Left ventricle myocardium inferior (tissue), 1 donor: ENCODE measurements at places on chromosomes 7 and 10. TPM values are rescaled to one million over a fixed set of nuclear protein-coding genes. Genes with fewer than 3 reads are reported as not detected.
A peak's percentile ranks its signal among the peaks of the same experiment; 100 is the strongest.

DNA sequence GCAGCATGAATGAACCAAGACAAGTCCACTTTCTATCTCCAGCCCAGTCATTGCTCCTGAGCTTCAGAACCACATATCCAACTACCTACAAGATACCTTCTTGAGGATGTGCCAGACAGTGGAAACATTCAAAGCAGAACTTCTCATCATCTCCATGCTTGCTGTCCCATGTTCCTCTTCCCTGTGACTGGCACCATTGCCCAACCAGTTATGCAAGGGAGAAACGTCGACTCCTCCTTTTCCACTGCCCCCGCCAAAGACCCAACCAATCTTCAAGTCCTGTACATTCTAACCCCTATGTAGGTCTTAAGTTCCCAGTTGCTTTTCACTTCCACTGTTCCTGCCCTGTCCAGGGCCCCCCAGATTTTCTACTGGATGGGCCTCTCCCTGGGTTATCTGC is 225.7 kb downstream of the RPS24 start:
- H3K27me3 ChIP-seq: no peaks in the 10 kb centered on the region
- DNase-seq: no peak
- H3K36me3 ChIP-seq: no peaks in the 10 kb centered on the region
- H3K4me1 ChIP-seq: peaks cover 19% of the 10 kb centered on the region
- H3K27ac ChIP-seq: no peak overlapping the region

DNA sequence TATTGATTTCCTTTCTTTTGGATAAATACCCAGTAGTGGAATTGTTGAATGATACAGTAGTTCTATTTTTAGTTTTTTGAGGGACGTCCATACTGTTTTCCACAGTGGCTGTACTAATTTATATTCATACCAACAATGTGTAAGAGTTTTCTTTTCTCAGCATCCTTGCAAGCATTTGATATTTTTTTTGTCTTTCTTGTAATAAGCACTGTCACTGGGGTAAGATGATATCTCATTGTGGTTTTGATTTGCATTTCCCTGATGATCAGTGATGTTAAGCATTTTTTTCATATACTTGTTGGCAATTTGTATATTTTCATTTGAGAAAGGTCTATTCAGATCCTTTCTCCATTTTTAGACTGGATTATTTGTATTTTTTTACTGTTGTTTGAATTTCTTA is 308.7 kb downstream of the PTEN start:
- H3K27me3 ChIP-seq: no peaks in the 10 kb centered on the region
- H3K4me3 ChIP-seq: no peak overlapping the region
- no peak overlapping the region for H3K27ac ChIP-seq
- peaks cover 3% of the 10 kb centered on the region for H3K4me1 ChIP-seq
- no peaks in the 10 kb centered on the region for H3K36me3 ChIP-seq
- no peak for DNase-seq

GRCh38 chr7:128033246-128033645 is 2.0 kb upstream of the LRRC4 start:
- no peak for DNase-seq
- no peaks in the 10 kb centered on the region for H3K36me3 ChIP-seq
- H3K27ac ChIP-seq: no peak overlapping the region
- H3K4me3 ChIP-seq: no peak overlapping the region

GRCh38 chr10:84196941-84197340 is 2.6 kb downstream of the CDHR1 start:
- peaks cover 68% of the 10 kb centered on the region for H3K27me3 ChIP-seq
- no peak overlapping the region for H3K4me3 ChIP-seq
- H3K36me3 ChIP-seq: no peaks in the 10 kb centered on the region
- no peak overlapping the region for H3K27ac ChIP-seq

LBX1 gene
- total RNA-seq: not detected

SVOPL gene
- total RNA-seq: not detected

GPR141 gene
- 0.33 TPM for total RNA-seq

OR2A12 gene
- not detected for total RNA-seq

- H3K4me1 ChIP-seq: no peaks in the 10 kb centered on the region
- DNase-seq: no peak
- H3K27me3 ChIP-seq: no peaks in the 10 kb centered on the region
Observed at GRCh38 chr7:111172564-111173257, 81.8 kb downstream of the LRRN3 start.

GRCh38 chr7:12709726-12710502 is 22.5 kb downstream of the ARL4A start:
- H3K27ac ChIP-seq: no peak overlapping the region
- no peak overlapping the region for H3K4me3 ChIP-seq
- H3K36me3 ChIP-seq: no peaks in the 10 kb centered on the region
- peaks cover 3% of the 10 kb centered on the region for H3K4me1 ChIP-seq

DNA sequence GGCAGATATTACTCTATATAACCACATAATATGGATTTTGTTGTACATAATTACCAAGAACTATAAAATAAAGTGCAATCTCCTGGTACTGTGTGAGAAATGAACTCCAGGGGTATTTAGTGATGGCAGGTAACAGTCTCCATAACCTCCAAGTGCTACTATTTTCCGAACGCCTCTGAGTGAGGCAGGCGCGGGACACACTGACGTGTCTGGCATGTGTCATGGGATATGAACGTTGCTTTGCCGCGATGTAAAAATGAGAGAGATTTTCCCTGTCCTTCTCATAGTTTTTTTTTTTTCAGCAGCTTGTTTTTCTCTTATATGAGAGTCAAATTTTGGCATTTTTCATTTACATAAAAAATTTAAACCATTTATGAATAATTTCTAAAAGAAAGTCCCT is 3.6 kb downstream of the ADARB2 start:
- DNase-seq: no peak
- H3K36me3 ChIP-seq: no peaks in the 10 kb centered on the region

- H3K27me3 ChIP-seq: peaks cover 13% of the 10 kb centered on the region
- no peak overlapping the region for H3K4me3 ChIP-seq
- H3K27ac ChIP-seq: peak overlapping the region; percentile 75
- no peaks in the 10 kb centered on the region for H3K36me3 ChIP-seq
- peaks cover 35% of the 10 kb centered on the region for H3K4me1 ChIP-seq
Observed at GRCh38 chr7:130351791-130352090, 7.1 kb downstream of the CPA5 start.

DNA sequence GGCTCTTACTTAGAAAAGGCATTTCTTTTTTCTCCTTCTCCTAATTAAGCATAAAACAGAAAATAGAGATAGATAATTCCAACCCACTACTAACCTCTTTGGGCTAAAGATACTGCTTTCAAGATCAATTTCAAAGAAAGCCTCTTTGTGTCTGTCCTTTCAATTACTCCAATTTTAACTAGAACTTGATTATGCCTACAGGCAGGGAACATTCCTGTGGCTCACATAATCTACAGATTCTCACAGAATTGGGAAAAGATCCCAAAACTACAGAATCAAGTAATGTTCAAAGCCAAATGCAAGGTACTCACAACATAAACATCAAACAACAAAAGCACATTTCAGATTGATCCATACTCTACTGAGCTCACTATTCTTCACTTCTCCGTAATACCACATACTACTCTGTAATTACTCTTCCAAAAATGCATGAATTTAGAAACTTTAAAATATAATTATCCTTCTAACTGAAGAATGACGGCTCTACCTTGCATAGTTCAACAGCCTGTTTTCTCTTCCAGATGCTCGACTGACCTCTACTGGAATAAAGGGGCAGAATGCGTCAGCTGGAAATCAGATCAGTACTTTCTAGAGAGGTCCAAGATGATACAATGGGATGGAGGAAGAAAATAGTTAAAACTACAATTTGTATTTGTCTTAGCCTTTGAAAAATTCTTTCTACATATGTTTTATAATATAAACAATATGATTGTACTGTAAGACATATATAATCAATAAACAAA is 3.9 kb downstream of the MTERF1 start:
- H3K27me3 ChIP-seq: no peaks in the 10 kb centered on the region
- H3K36me3 ChIP-seq: peaks cover 25% of the 10 kb centered on the region
- no peak overlapping the region for H3K4me3 ChIP-seq
- DNase-seq: no peak
- H3K4me1 ChIP-seq: peaks cover 44% of the 10 kb centered on the region
- no peak overlapping the region for H3K27ac ChIP-seq

DNA sequence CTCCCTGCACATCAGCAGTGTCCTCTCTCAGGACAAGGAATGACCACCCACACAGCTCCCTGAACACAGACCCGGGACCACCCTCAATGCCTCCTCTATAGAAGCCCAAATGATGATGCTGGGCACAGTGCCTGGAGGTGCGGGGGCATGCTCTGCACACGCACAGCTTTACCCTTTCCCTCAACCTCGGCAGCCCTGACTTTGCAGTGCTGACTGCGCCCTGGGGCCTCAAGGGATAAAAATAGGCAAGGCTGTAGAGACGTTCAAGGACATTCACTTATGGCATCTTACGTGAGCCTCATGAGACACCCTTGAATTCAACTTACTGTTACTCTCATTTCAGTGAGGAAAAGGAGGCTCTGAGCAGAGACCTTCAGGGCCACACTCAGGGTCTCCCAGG is 521.6 kb upstream of the MGMT start:
- H3K4me3 ChIP-seq: no peak overlapping the region
- no peak for DNase-seq
- H3K27me3 ChIP-seq: peaks cover 4% of the 10 kb centered on the region
- no peaks in the 10 kb centered on the region for H3K36me3 ChIP-seq
- peaks cover 12% of the 10 kb centered on the region for H3K4me1 ChIP-seq

- H3K4me1 ChIP-seq: no peaks in the 10 kb centered on the region
- no peak overlapping the region for H3K4me3 ChIP-seq
- DNase-seq: no peak
- H3K27me3 ChIP-seq: peaks cover 10% of the 10 kb centered on the region
Observed at GRCh38 chr10:11896549-11897200, 73.5 kb downstream of the PROSER2 start.

GRCh38 chr7:134364619-134365037 is 47.9 kb upstream of the SLC35B4 start:
- DNase-seq: no peak
- no peaks in the 10 kb centered on the region for H3K4me1 ChIP-seq
- H3K27ac ChIP-seq: no peak overlapping the region

GRCh38 chr10:28111712-28112111 is 112.8 kb upstream of the ODAD2 start:
- H3K4me1 ChIP-seq: no peaks in the 10 kb centered on the region
- no peak overlapping the region for H3K4me3 ChIP-seq
- DNase-seq: no peak
- H3K36me3 ChIP-seq: no peaks in the 10 kb centered on the region

SOSTDC1 gene
- 0.85 TPM for total RNA-seq

GRCh38 chr10:84665883-84666463 is 337.6 kb downstream of the CCSER2 start:
- H3K36me3 ChIP-seq: no peaks in the 10 kb centered on the region
- no peak for DNase-seq
- no peak overlapping the region for H3K27ac ChIP-seq
- no peak overlapping the region for H3K4me3 ChIP-seq
- H3K27me3 ChIP-seq: peaks cover 31% of the 10 kb centered on the region

- H3K27ac ChIP-seq: no peak overlapping the region
- H3K4me3 ChIP-seq: no peak overlapping the region
- no peaks in the 10 kb centered on the region for H3K27me3 ChIP-seq
- H3K4me1 ChIP-seq: peaks cover 10% of the 10 kb centered on the region
Observed at GRCh38 chr10:15353471-15354017, 17.5 kb downstream of the FAM171A1 start.

DNA sequence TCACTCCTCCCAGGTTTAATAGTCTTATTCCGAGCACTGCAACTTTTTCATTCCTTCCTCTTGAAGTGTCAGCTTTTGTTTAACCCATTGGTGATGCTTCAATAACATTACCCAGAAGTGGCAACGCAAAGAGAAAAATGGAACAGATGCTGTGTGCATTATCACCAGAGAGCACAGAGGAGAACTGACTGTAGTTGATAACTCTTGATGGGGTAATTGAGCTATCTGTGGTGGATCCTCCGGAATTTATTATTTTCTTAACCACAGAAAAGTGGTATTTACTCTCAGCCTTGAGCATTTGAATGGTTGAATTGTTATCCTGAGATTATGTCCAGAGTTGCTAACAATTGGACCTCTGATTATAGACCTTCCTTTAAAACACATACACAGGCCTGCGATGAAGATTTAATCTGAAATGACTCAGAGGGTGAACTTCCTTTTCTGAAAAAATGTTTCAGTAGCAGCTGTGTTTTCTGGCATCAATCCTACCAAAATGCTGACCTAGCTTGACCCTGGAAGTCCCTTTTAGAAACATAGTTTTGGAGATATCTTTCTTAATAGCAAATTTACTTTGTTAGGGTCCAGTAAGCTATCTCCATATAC is 1584.4 kb upstream of the LRRTM3 start:
- H3K4me3 ChIP-seq: no peak overlapping the region
- H3K4me1 ChIP-seq: peaks cover 27% of the 10 kb centered on the region
- no peaks in the 10 kb centered on the region for H3K27me3 ChIP-seq

CALML5 gene
- total RNA-seq: not detected

AKR1C2 gene
- total RNA-seq: 17.5 TPM

DGKB gene
- 0.30 TPM for total RNA-seq

DNA sequence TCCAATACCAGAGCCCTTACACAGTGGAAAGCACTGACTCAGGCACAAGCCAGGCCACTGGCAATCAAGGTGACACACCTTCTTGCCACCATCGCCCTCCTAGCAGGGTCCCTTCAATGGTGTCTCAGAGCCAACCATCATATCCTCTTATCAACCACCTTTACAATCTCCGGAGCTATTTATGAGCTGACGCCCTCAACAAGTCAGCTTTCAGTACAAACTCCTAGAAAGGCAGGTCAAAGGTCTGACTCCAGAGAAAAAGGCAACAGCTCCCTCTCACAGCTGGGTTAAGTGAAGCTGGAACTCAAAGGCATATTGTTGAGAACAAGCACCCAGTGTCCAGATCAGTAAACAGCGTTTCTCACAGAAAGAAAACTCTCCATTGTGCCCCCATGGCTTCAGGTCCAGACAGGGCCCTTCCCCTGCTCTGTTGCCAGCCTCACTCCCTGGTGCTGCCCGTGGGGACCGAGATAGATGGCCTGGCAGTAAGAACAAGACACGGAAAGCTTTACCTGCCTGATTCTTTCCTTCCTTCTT is 2.4 kb downstream of the ZNF3 start:
- peaks cover 52% of the 10 kb centered on the region for H3K36me3 ChIP-seq
- H3K4me1 ChIP-seq: peaks cover 48% of the 10 kb centered on the region
- no peak overlapping the region for H3K4me3 ChIP-seq
- no peak overlapping the region for H3K27ac ChIP-seq
- no peak for DNase-seq

ANKRD7 gene
- 1.1 TPM for total RNA-seq

- H3K36me3 ChIP-seq: no peaks in the 10 kb centered on the region
- H3K4me3 ChIP-seq: no peak overlapping the region
- H3K4me1 ChIP-seq: no peaks in the 10 kb centered on the region
Observed at GRCh38 chr7:41730668-41731067, 27.8 kb upstream of the INHBA start.

SMKR1 gene
- total RNA-seq: not detected

DNA sequence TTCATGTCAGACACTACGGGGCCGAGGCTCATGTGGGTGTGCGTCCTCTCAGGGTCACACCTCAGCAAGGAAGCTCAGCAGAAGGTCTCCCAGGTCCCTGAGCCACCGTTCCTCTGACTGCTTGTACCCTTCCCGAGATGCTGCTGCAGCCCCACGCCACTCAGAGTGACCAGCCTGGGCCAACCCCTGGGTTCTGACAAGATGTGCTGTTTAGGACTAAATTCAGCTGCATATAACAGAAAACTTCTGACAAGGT is 512.5 kb downstream of the DNAJB6 start:
- H3K36me3 ChIP-seq: no peaks in the 10 kb centered on the region
- H3K27ac ChIP-seq: no peak overlapping the region
- peaks cover 69% of the 10 kb centered on the region for H3K27me3 ChIP-seq
- no peak overlapping the region for H3K4me3 ChIP-seq

GRCh38 chr7:80026766-80027165 is 107.9 kb upstream of the GNAI1 start:
- H3K36me3 ChIP-seq: no peaks in the 10 kb centered on the region
- H3K27ac ChIP-seq: no peak overlapping the region
- no peaks in the 10 kb centered on the region for H3K4me1 ChIP-seq
- no peak for DNase-seq
- no peak overlapping the region for H3K4me3 ChIP-seq
- H3K27me3 ChIP-seq: no peaks in the 10 kb centered on the region
